ENCODE measurements at places on chromosomes 4 and X.
A peak's percentile ranks its signal among the peaks of the same experiment; 100 is the strongest.

DNA sequence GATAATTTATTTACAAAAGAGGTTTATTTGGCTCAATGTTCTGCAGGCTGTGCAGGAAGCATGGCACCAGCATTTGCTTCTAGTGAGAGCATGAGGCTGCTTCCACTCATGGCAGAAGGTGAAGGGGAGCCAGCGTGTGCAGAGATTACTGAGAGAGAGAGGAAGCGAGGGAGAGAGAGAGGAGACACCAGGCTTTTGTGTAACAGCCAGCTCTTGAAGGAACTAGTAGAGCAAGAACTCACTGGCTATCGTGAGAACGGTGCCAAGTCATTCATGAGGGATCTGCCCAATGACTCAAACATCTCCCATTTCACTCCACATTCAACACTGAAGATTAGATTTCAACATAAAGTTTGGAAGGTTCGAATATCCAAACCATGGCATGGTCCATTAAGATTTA lies 12.7 kb downstream of the GUCY1A1 start:
- no peak for DNase-seq

DNA sequence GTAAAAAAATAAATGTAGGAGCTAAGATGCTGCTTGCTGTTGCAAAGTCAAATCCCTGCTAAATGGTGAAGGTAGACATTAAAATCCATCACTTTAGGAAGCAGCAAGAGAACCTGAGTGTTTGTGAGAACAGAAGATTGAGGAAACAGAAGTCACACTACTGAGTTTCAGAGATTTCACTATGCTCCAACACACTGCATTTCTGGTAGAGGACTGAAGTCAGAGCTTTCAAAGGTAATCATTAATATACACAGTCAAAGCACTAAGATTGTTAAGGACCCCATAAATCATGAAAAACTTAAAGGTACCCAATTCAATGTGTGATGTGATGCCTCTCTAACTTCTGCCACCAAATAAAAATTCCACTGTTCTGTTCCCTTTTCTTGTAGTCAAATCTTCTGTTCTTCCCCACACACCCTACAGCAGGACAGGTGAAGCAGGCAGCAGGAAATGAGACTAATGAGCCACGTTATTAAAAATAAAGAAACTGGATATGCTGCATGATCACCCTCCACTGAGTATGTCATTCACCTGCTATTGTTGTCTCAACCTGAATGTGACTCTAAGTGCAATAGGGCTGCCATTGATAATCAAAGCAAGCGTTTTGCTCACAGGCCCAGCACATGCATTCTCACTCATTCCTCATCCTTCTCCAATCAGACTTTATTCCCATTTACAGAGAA lies 28.9 kb upstream of the APELA start:
- no peak for DNase-seq

DNA sequence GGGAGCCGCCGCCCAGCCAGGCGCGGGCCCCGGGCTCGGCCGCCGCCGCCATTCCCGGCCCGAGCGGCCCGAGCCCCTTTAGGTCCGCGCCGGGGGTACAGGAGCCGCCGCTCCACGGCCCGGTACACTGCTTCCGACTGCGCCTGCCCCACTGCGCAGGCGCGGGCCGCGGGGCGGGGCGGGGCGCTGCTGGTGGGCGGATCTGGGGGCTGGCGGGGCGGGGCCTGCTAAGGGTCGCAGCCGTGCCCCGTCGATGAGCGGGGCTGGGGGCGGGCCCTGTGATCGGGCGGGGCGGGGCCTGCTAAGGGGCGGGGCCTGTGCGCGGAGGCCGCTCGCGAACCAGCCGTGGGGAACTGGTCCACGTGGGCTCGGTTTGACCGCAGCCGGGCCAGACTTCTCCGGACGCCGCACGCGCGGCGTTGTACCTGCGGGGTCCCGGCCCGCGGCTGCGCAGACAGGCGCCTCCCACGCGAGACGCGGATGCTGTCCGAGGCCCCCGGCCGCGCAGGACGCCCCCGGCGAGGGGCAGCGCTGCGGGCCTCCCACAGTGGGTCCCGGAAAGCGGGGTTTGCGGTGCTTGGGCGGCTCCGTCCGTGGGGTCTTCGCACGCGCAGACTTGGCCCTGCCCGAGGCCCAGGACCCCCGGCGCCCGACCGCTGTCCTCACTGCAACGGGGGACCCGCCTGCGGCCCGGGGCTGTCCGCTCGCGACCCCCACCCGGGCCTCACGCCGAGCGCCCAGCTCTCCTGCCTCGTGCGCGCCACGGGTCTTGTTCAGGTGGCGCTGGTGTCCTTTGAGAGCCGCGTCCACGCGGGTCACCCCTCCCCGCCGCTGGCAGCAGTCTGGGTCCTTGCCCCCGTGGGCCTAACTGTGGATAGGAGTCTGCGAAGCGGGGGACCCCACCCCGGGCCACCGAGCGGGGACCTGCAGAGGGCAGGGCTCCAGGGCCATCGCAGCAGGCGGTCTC lies at the start of gene DGKQ:
TSS of gene DGKQ (minus strand) at position 139 of the 967 bp plus-strand sequence. CDS start at position 52, 87 bp downstream.
- peak; percentile 80 for DNase-seq

GRCh38 chr4:48699475-48699874 lies 80.6 kb downstream of the FRYL start:
- DNase-seq: no peak

DNA sequence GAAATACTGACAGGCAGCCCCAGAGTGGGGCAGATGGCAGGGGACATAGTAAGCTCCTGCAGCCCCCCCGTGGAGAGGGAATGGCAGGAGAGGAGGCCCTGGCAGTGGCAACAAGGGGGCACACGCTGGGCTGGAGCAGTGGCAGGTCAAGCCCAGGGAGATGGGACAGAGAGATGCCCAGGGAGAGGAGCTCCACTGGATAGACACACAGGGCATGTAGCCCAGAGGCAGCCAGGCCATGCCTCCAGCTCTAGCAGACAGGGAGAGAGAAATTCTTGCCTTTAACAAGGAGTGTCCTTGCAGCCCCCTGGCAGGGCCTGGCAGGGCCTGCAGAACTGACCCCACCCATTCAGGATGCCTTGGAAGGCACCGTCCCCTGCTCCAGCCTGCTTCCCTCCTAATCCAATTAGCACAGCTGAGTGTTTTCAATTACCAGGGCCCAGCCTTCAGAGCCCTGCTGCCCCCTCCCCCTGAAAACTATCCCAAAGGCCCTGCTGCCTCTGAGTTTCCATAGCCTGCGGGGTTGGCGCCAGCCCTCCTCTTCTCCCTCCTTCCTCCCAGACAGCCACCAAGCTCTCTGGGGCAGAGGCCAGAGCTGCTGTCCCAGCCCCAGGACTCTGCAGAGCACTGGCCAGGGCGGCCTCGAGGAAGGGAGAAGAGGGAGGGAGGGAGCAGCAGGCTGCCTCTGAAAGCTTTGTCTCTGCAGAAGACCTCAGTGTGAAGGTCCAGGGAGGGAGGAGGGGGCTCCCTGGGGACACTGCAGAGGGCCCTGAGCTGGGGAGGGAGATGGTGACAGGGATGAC lies 12.5 kb downstream of the L1CAM start:
- DNase-seq: no peak

GRCh38 chr4:25949173-25949748 lies 35.2 kb downstream of the SMIM20 start:
- no peak for DNase-seq

GRCh38 chr4:41475402-41475801 lies 62.6 kb upstream of the LIMCH1 start:
- no peak for DNase-seq

GRCh38 chr4:169758401-169758962 lies 738 bp upstream of the HPF1 start:
- no peak for DNase-seq

DNA sequence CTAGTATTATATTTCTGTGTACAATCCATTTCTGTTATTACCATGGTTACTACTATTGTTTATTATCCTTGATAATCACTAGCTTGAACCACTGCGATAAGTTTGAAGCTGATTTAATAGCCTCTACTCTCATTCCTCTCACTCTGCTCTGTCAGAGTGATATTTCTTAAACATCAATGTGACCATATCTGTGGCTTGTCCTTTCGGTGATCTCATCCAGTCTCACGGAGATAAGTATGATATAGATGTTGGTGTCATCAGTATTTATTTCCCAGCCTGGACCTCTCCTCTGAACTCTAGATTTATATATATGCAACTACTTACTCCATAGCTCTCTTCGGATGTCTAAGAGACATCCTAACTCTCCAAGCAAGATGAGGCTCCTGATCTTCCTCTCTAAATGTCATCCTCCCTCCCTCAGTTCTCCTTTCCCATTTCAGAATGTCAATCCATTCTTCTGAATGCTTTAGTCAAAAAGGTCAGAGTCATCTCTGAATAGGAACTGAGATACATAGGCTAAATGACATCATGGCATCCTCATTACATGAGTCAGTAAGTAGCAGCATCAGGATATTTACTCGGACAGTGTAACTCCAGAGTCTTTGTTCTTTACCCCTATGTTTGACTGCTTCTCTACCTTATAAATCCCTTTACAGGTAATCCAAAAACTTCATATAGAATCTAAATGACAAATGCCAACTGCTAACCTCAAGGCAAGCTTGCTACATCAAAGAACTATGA lies 129.5 kb downstream of the PACRGL start:
- no peak for DNase-seq

GRCh38 chr4:83293305-83294046 lies 8.9 kb upstream of the COQ2 start:
- DNase-seq: no peak

DNA sequence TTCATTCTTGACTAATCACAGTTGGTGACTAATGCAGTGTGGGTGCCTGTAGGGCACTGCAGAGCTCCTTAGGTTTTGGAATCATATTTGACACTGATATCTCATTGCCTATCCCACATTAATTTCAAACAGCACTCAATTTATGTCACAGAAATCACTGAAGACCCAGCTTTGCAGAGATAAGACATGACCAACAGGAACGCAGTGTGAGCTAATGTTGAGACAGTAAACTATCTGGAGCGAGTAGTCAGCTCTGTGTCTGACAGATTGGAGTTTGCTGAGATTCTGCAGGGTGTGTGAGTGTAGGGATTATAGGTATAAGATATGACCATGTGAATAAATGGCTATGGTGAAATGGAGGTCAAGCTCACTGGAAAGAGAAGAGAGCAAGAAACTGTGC lies 1586.1 kb upstream of the AGA start:
- no peak for DNase-seq

- DNase-seq: no peak
Observed at GRCh38 chr4:153471698-153472093, 5.5 kb downstream of the TMEM131L start.

- DNase-seq: no peak
Observed at GRCh38 chr4:20037745-20038144, 214.0 kb upstream of the SLIT2 start.

- no peak for DNase-seq
Observed at GRCh38 chrX:41131766-41132165, 46.5 kb downstream of the USP9X start.

- no peak for DNase-seq
Observed at GRCh38 chr4:173191623-173192041, 23.0 kb downstream of the GALNT7 start.
